ENCODE measurements at places on chromosomes 4 and X.

DNA sequence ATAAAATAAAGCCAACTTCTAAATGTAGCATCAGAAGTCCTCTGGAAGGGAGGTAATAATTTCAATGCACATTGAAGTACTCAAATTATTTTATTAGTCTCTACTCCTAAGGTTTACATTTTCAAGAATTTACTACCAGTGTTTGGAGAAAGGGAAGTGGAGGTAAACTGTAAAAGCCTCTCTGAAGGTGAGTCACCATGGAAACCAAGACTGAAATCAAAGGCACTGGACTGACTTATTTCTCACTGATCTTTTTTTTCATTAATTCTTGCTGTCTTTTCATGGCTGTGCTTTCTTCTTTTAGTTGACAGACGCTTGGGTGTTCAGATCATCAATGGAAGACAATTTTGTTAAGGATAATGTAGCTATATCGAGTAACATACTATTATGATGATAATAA, 9.7 kb downstream of the SLC39A8 start:
- no peak for DNase-seq

- DNase-seq = no peak
Measured at GRCh38 chr4:5827108-5828004, 65.5 kb downstream of the CRMP1 start.

GRCh38 chr4:185082561-185082960, 60.5 kb upstream of the SLC25A4 start:
- no peak for DNase-seq

DNA sequence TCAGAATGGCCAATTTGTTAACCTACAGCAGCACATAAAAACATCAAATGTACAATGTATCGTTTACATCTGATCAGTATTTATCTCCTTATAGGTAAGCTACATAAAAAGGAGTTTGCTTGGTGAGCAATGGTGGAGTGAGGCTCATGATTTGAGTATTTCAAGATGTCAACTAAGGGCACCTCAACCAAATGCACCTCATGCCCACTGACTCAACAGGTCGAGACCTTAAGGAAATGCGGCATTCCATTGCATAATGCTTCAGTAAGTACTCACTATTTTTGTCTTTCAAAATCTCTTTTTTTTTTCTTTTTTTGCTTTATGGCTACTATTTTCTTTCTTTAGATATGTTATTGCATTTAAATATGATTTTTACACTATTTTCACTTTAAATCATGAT, 181.0 kb upstream of the TLL1 start:
- no peak for DNase-seq

DNA sequence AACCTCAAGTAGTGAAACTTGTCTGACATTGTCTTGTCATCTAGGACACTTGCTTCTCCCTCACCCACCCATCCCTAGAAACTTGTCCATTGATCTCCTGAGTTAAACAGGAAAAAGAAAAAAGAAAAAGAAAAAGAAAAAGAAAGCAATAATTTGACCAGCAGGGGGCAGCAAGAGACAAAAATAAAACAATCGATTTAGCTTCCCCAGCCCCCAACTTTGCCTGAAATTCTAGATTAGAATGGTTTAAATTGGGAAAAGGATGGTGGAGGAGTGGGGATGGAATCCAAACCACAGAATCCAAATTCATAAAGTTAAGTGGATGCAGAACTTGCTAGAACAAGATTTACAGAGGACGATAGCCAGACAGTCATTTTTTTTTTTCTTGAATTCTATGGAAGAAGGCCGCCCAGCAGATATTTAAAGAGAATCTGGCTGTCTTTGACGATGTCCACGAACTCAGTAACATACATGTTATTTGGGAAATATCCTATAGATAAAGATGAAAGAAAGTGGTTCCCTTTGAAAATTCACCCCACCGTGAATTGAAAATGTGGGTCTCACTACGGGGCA, 282.9 kb downstream of the USP46 start:
- no peak for DNase-seq

GRCh38 chr4:53706422-53707032, 115.2 kb upstream of the LNX1 start:
- no peak for DNase-seq

GRCh38 chr4:162392946-162393345, 229.1 kb upstream of the FSTL5 start:
- no peak for DNase-seq

GRCh38 chr4:92961881-92962280, 658.1 kb downstream of the GRID2 start:
- no peak for DNase-seq

DNA sequence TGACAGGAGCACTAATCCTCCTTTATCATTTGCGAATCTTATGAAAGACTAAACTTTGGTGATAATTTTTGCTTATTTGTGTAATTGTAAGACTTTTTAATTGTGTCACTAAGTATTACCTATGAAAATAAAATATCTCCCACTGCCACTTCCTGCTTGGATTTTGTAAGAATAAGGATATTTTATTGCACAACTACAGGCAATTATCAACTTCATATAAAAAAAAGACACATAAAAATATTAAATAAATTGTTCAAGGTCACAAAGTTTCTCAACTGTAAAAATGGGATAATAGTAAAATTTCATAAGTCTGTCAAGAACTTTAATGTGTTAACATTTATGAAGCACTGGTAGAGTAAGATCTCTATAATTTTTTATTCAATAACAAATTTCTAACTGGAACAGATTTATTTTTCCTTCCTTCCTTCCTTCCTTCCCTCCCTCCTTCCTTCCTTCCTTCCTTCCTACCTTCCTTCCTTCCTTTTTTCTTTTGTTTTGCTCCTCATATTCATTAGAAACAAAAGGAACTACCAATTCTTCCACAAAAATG, 527.6 kb upstream of the FAM47C start:
- no peak for DNase-seq

GRCh38 chr4:129094347-129094746, 1.0 kb upstream of the SCLT1 start:
- no peak for DNase-seq

DNA sequence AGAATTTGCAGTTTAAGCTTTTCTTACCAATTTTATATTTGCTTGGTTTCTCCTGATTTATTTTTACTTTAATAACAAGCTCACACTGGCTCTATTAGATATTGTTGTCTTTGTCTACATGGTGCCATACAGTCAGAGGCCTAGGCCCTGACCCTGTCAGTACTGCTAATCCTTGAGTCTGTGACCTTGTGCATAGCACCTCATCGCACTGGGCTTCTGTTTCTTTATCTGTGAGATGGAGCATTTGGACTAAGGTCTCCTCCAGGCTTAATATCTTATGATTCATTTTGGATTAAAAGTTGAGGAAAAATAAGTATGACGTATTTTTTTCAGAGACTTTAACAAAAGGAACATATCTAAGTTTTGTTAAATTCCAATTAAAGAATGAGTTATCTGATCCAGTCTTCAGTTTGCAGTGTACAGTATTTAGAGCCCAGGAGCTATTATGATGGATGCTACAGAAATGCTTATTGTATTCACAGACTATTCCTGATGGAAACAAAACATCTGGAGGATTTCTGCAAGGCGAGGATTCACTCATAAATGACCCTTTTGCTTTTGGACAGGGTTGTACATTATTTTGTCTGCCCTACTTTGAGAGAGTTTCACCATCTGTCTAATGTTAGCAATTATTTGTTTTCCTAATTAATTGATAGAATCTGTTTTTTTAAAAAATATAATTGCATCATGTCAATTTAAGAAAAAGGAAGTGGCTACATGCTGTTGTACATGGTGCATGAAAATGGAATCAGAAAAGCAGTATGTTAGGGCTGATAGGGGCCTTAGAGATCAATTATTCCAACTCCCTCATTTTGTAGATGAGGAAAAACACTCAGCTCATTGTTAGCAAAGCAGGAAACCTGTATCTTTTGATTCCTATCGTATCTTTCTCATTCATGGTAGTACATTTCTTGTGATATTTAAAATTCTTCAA, 203.6 kb downstream of the BANK1 start:
- DNase-seq = no peak

GRCh38 chr4:108152980-108153379, 15.8 kb downstream of the LEF1 start:
- DNase-seq = no peak

DNA sequence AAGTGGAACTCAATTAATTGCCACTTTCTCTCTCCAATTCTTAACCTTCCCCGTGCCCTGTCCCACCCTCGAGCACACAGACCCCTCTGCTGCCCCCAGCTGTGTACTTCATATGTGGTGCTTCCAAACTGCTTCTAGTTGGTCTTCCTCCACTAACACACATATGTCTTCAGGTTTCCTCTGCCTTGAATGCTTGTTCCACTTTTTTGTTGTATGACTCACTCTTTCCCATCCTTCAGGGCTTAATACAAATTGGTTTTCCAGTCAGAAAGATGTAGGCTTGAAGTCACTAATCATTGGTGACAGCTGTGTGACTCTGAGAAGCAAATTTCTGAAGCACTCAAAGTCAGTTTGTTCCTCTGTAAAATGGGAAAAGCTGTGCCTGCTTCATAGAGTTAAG, 30.6 kb downstream of the TRIM2 start:
- DNase-seq = no peak

DNA sequence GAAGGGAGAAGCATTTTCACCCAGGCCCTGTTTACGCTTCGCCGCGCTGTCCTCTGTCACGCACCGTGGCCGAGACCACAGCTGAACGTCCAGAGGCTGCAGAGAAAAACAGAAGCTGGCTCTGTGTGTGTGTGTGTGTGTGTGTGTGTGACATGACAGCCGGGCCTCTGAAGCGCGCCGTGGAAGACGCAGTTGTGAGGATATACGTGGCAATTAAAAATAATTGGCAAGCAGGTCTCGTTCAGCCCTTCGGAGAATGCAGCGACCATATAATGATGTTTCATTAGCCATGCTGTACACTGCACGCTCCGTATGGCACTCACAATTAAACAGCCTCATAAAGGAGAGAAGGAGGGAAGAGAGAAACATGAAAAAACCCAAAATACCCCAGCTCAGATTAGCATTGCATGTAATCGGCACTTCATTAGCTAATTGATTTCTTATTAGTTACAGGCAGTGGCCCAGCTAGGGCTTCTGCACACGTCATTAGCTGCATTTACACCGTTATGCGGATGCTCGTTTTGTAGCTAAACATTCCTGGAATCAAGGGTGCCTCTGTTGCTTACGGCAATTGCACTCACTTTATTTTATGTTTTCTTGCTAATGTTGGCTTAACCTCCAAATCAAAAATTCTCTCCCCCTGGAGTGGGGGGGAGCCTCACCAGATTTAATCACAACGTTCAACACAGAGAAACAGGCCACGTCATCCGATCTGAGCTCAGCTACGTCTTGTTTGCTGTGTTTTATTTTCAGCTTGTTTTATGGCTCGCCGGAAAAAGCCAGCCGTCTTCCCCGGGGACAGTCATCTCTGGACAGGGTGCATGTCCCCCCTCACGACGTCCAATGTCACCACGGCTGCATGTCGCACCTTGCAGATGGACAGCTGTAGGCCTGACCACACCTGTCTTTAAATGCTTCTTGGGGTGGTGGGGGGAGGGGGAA, 74.6 kb upstream of the SHOX start:
- DNase-seq = no peak

GRCh38 chr4:111475001-111475400, 670.3 kb upstream of the FAM241A start:
- DNase-seq = no peak

GRCh38 chrX:116238093-116238492, 67.5 kb downstream of the AGTR2 start:
- DNase-seq = no peak

- no peak for DNase-seq
Measured at GRCh38 chrX:133749951-133750350, 235.4 kb downstream of the GPC3 start.

GRCh38 chr4:160034501-160034900, 931.6 kb downstream of the RAPGEF2 start:
- no peak for DNase-seq

GRCh38 chr4:53015681-53016080, 153.6 kb downstream of the RASL11B start:
- peak; percentile 21 for DNase-seq

DNA sequence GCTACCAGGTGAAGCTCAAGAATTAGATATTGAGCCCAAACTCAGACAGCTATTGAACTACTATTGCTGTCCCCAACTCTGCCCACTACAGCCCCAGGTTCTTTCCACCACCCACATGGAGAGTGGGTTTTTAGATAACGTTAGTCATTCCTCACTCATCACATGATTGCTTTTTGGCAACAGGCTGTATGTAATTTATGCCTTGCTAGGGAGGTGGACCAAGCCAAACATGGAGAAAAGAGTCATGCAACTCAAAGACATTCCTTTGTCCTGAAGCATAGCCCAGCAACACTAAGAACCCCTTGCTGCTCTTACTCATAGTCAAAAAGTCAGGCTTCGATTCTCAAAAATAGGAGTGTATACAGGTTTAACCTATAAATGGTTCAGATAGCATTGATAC, 275.9 kb upstream of the VCX3A start:
- no peak for DNase-seq

DNA sequence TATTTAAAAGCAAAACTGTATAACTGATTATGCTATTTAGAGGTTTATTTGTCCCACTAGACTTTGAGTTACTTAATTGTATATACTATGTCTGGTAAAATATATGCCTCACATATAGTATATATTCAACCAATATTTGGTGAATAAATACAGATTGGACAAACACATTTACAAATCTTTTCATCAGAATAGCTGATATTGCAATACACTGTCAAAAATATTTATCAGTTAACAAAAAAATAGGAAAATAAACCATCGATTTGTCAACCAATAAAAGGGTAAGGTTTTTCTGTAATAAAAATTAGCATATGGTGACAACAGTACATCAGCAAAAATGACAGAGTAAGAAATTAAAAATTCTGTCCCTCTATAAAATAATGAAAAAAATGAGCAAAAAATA, 889.9 kb upstream of the INTU start:
- no peak for DNase-seq

- peak; percentile 58 for DNase-seq
Measured at GRCh38 chr4:25842229-25842845, 20.5 kb downstream of the SEL1L3 start.

DNA sequence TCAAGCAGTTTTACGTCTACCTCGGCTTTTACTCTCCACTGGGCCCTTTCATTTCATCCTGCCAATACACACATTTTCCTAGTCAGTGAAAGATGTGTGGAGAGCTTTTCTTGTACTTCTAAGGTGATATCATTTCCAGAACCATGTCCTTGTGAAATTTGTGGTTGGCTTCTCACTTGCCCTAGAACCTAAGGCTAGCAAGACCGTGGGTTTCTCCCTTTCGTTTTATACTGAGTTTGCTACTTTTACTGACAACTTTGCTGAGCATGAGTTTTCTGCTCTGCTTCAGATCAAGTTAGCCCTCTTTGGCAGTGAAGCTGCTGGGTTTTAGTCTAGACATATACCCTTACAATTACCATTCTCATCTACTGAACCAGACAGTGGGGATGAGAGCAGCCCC, 95.7 kb upstream of the FRMPD4 start:
- no peak for DNase-seq
